ENCODE measurements at places on chromosomes 4 and X.

- DNase-seq, result no peak
Measured at GRCh38 chrX:12877386-12877785, 10.5 kb downstream of the TLR7 start.

DNA sequence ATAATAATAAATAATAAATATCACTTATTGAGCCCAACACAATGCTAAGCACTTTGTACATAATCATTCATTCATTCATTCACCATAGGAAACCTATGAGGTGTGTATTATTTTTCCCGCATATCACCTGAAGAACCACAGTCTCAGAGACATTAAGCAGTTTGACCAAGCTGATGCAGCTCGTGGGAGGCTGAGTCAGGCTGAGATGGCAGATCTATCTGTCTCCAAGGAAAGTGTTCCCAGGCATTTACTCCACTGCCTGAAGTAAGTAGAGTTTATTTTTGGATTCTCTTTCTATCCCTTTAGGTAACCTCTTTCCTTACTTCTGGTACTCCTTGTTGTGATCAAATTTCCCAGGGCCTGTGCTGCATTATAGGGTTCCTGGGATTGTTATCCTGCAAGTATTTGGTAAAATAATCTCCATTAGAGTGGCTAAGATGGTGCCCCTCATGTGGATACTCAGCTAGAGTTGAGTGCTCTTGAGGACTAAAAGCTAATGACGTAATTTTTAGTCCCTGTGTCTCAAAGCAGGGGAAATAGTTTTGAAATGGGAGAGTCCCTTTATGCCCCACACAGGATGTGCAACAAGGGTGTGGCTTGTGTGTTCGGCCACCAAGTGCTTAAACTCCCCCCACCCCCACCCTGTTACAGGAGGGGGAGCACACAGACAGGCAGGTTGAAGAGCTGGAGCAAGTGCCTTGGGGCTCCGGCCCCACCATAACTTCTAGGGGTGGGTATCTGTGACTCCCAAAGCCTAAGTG is 467.0 kb downstream of the STIM2 start:
- DNase-seq, result no peak

- DNase-seq, result no peak
Measured at GRCh38 chr4:141133999-141134995, 1.0 kb upstream of the RNF150 start.

DNA sequence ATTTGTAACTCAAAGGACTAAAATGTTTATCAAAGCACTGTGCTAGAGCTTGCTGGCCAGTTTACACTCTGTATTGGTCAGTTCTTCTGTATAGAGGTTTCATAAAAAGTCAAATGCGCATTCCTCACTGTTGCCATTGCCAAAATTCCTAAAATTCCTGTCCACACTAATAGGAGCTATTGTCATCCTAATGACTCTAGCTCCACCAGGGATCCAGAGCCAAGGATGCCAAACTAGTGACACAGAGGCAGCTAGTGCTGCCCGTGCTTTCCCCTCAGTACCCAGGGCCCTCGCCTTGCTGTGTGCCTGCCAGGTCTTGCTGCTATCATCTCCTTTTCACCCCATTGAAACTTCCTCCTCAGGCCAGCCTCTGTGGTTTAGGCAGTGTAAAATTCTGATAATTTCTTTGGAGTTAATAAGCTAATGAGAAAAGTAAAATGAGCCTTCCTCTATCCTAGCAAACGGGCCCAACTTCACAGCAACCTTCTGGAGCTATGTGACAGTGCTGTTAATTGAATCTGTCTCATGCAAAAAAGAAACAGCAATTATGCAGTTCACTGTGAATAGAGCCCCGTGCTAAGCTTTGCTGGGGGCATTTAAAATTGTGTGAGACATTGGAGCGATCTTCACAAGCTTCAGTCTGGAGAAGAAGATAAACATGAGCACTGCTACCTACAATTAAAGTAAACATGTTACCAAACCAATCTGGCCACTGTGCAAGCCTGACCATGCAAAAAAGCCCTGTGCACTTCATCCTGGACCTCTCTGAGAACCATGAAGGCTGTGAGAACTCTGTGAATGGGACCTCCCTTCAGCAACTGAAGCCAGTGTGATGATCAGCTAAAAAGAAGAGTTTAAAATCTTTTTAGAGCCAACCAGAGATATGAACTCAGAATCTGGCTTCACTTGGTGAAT is 43.1 kb upstream of the FGF2 start:
- DNase-seq, result no peak

DNA sequence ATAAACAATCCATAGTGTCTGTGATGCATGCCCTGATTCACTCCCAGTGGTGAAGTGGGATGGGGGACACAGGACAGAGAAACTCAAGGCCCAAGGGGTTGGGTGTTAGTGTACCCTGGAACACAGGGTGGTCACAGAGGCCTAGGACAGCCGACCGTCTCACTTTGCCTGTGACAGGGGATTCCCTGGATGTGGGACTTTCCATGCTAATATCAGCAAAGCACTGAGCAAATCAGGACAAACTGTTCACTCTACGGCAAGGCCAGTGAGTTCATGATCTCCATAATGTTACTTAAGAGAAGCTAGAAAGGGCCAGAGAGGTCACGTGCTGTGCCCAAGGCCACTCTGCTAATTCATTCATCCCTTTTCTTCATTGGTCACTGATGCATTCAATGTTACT is 158.7 kb upstream of the RBPJ start:
- no peak for DNase-seq

DNA sequence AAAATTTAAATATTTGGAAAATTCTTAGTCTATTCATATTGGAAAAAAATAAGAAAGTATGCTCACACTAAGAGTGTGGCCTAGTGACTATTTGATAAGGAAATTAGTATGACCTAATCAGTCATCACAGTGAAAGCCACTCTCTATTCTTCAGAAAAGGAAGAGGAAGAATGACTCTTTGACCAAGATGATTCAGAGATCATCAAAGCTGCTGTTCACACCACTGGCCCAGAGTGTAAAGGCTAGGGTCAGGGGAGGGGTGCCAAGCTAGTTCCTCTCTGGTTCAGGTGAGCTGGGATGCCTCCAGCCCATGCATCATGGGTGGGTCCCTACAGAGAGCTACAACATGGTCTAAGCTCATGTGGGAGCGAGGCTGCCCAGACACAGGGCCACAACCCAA is 396.9 kb upstream of the NDST3 start:
- no peak for DNase-seq

GRCh38 chr4:6239968-6240367 is 29.7 kb upstream of the WFS1 start:
- no peak for DNase-seq
